HT1080 (cell line): ENCODE measurements at places on chromosomes 6 and 20.

- no peak for DNase-seq
Measured at GRCh38 chr20:58384821-58385220, 4.2 kb upstream of the VAPB start.

- DNase-seq: no peak
Measured at GRCh38 chr6:19557191-19557590, 280.0 kb upstream of the ID4 start.

DNA sequence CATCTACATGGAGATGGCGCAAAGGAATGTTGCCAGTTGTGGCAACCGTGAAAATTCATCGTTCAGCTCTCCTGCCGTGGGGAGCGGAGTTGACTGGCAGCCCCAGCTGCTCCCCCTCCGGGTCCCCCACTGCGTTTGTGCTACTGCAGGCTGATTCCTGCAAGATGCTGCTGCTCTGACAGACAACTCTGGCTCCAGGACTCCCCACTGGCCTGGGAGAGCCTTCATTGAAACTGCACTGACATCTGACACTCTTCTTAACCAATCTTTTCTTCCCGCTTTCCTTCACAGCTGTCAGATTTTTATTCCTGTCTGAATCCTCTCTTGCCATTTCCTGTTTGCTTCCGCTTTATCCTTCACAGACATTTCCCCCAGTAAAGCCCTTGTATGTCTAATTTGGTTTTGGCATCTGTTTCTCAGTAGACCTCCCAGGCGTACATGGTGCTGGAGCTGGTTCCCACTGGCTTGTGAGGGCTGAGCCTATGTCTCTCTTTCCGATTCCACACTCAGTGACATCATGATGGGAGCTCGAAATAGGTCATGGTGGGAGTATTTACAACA, 9.5 kb upstream of the ATRN start:
- DNase-seq: no peak

GRCh38 chr20:44475372-44475693, 341 bp upstream of the TTPAL start:
- no peak for DNase-seq

DNA sequence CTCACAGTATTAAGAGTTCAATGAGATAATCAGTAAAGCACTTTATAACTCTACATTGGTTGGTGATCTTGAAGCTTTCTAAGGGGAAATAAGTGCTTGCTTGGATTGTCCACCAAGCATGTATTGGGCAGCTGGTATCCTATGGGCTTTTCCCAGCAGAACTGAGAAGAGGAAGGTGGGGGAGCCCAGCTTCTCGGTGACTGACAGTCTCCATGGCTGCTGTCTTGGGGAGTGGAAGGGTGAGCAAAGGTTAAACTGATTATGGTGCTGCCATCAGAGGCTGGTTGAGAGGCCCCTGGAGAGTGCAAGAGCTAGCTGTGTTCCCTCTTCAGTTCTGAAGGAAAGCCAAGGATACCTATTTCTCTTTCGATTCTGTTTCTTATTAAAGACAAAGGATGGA, 35.5 kb upstream of the ADTRP start:
- DNase-seq: no peak

GRCh38 chr6:46729787-46730326, 5.3 kb downstream of the PLA2G7 start:
- no peak for DNase-seq

DNA sequence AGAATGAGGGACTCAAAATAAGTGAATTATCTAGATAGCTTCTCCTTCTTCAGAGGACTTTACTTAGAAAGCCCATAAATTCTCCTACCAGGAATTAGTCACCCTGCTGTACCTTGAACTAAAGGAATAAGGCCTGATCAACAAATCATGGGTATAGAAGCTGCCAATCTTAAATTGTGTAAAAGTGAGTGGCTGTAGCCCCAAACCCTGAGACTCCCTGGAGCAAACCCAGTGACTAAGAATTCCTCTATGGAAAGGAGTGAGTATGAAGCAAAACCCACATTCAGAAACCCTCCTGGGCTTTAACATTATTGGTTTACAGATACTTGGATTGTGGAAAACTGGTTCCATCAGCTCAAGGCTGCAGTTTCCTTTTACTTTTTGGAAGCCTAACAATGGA, 285.8 kb upstream of the TBX18 start:
- DNase-seq: no peak
